Muscle of leg (tissue), 16 donors: ENCODE measurements at places on chromosomes 1 and 21. TPM values are rescaled to one million over a fixed set of nuclear protein-coding genes. Genes with fewer than 3 reads are reported as not detected.

CSMD2 gene
- polyA plus RNA-seq, result 0.52 TPM

MYOG gene
- 371 TPM for polyA plus RNA-seq

OR2L2 gene
- polyA plus RNA-seq, result not detected

PSRC1 gene
- polyA plus RNA-seq, result 19.1 TPM

ORC1 gene
- 3.7 TPM for polyA plus RNA-seq

NCF2 gene
- 4.0 TPM for polyA plus RNA-seq

PPP1R12B gene
- 73.7 TPM for polyA plus RNA-seq

COL8A2 gene
- 6.4 TPM for polyA plus RNA-seq

CHI3L1 gene
- 1.1 TPM for polyA plus RNA-seq

PIK3C2B gene
- polyA plus RNA-seq, result 28.9 TPM

GNAT2 gene
- polyA plus RNA-seq, result not detected

GUCA2A gene
- polyA plus RNA-seq, result not detected

PCP4L1 gene
- not detected for polyA plus RNA-seq
